Activated CD4-positive, alpha-beta T cell treated with anti-CD3 and anti-CD28 coated beads, Interleukin-2, amount 10 ng/mL, durations not matched to agents 7 days and 5 days (primary cell): ENCODE measurements at places on chromosomes 16 and 17. TPM values are rescaled to one million over a fixed set of nuclear protein-coding genes. Genes with fewer than 3 reads are reported as not detected.

The TMEM114 gene
- not detected for total RNA-seq

The KCNG4 gene
- not detected for total RNA-seq

The KCTD19 gene
- not detected for total RNA-seq

The VAT1L gene
- total RNA-seq = not detected

The NECAB2 gene
- not detected for total RNA-seq

The SSTR5 gene
- total RNA-seq = not detected

The CRYBA1 gene
- not detected for total RNA-seq

The PTX4 gene
- not detected for total RNA-seq

The KRT20 gene
- total RNA-seq = not detected

The CIBAR2 gene
- not detected for total RNA-seq

The OTOP3 gene
- not detected for total RNA-seq

The SLC52A1 gene
- total RNA-seq = 0.82 TPM

The DPEP3 gene
- total RNA-seq = 0.10 TPM

The B3GNT9 gene
- total RNA-seq = 7.1 TPM

The CDR2L gene
- 0.40 TPM for total RNA-seq

The CD79B gene
- 39.9 TPM for total RNA-seq

The CMTM1 gene
- 15.3 TPM for total RNA-seq

The GP1BA gene
- total RNA-seq = not detected

The PRR29 gene
- 3.8 TPM for total RNA-seq

The NXPH3 gene
- not detected for total RNA-seq

The TBC1D3C gene
- not detected for total RNA-seq

The SDR42E1 gene
- 11.5 TPM for total RNA-seq

The ICAM2 gene
- total RNA-seq = 113 TPM

The ETV4 gene
- not detected for total RNA-seq

The PYY gene
- total RNA-seq = not detected

The BBS2 gene
- total RNA-seq = 16.7 TPM

The SLC5A10 gene
- not detected for total RNA-seq

The KCNH6 gene
- not detected for total RNA-seq

The CES3 gene
- 6.4 TPM for total RNA-seq

The HSPB9 gene
- total RNA-seq = not detected

The CCL8 gene
- not detected for total RNA-seq

The KRT16 gene
- total RNA-seq = not detected

The TMED6 gene
- 1.0 TPM for total RNA-seq
